ENCODE measurements at places on chromosomes 11 and 22.

GRCh38 chr11:114614127-114614720 is 18.6 kb upstream of the NXPE4 start:
- no peak for DNase-seq

DNA sequence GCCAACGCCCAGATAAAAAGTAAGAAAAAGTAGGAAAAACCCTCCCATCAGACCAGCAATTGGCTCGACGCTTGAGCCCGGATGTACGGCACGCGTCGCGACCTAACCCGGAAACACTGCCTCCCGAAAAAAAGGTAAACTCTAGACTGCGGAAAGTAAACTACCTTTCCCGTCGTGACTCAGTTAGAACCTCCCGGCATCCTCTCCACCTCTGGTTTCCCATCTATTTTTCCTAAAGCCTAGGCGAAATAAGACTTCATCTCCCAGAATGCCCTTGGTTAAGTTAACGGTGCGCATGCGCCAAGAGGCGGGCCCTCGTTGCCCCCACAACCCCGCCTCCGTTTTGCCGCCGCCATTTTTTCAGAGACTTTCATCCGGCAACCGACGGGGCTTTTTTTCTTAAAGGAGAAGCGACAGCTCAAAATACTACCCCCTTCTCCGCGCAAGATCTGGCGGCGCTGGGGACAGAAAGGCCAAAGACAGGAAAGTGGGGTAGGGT is 678 bp upstream of the ZFP91 start:
- peak; percentile 95 for DNase-seq

GRCh38 chr11:87275176-87275575 is 237.4 kb downstream of the TMEM135 start:
- DNase-seq, result no peak

DNA sequence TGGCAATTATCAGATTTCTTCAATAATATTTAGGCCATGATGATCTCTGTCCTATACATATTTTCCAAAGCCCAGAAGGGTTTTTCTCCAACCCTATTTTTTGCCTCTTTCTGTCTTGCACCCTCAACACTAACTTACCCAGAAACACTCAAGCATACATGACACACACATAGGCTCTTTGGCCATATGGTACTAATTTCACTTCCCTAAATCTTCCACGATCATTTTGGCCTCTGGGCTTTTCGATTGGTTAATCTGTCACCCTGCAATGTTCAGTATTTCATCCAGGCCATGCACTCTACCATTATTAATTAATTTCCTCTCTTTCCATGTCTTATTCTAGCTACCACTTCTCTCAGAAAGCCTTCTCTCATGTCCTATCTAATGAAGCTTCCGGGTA is 59.8 kb downstream of the LUZP2 start:
- DNase-seq, result no peak

GRCh38 chr11:19576903-19577302 is 135.7 kb upstream of the NAV2 start:
- no peak for DNase-seq

GRCh38 chr11:15489281-15489680 is 374.6 kb downstream of the INSC start:
- no peak for DNase-seq

GRCh38 chr11:134819041-134819440 is 407.0 kb upstream of the B3GAT1 start:
- no peak for DNase-seq

DNA sequence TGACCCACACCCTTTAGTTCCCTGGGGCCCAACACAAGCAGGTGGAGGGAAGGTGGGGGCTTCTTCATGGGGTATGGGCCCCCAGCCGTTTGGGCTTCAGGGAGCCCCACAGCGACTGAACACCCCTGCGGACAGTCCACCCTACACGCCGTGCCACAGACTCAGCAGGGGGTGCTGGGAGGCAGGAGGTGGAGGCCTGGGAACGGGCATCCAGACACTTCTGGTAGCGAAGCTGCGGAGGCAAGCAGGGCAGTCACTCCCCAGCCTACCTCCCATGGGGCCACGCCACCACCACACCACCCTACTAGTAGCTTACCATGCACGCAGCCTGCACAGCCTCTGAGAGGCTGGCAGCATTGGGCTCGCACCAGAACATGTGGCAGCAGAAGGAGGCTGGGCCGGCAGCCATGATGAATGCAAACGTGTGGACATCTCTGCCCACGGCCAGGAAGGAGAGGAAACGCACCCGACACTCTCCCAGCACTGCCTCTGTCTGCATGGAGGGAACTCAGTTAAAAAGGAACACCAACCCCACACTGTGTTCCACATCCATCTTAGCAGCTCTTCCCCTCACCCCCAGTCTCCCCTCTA is 5.3 kb downstream of the SMPD1 start:
- no peak for DNase-seq

DNA sequence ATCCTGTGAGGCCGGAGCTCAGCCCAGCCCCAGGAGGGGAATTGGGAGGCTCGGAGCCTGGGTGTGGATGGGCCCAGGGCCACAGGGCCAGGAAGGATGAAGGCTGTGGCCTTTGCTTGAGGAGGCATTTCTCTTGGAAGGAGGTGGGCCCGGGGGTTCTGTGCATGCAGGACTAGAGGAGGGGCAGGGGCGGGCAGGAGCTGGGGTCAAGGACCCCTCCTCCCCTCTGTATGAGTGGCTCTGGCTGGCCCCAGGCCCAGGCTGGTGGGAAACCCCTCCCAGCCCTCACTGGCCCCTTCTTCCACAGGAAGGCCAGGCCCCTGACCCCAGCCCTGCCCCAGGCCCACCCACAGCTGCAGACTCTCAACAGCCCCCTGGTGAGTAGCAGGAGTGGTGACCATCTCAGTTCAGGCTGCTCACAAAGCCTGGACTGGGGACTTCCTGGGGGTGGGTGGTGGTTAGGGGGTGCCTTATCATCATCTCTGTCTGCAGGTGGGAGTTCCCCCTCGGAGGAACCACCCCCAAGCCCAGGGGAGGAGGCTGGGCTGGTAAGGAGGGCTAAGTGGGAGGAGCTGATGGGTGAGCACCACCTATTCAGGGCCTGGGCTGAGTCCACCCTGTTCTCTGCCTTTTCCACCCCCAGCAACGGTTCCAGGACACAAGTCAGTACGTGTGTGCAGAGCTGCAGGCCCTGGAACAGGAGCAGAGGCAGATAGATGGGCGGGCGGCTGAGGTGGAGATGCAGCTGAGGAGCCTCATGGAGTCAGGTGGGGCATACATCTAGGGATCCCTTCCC is 6.0 kb downstream of the KCNK7 start:
- peak; percentile 72 for DNase-seq

DNA sequence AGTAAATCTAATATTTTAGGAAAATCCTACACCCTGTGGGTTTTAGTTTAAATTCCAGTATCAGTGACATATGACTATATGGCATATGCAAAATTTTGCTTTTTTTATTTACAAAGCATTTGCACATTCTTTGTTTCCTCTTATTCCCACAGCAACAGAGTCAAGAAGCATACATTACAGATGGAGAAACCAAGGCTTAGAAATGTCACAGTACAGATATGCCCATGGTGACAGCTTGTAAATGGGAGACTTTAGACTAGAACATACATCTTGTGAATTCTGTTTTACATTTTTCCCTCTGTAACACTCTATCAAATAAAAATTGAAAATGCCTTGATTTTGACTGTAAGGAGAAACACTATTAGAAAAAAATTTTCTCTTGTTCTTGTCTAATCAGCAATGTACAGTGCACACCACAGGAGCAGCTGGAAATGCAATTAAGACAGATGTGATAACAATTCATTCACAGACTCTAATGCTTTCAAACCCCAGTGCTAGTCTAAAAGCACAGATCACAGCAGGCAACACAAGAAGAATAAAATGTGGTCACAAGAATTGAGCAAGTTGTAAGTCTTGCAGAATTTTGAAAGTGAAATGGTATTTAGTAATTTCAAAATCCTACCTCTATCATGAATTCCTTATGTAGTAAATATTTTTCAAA is 375.9 kb downstream of the LUZP2 start:
- DNase-seq, result no peak

DNA sequence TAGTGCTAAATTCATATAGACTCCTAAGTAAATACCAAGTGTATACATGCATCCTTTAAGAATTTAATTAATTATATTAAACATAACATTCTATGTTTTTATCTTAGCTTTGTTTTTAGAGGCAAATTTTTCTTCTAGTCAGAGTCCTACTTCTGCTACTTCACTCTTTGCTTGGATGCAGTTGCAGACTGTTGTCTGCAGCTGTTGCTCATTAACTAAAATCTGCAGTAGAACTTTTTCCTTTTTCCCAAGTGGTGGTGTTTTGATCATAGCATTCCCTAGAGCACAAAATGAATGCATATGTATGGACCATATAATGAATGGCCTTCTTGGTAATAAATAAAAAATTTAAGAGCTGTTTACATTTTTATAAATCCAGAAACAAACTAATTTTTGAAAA is 198.3 kb downstream of the CASP12 start:
- DNase-seq, result no peak

DNA sequence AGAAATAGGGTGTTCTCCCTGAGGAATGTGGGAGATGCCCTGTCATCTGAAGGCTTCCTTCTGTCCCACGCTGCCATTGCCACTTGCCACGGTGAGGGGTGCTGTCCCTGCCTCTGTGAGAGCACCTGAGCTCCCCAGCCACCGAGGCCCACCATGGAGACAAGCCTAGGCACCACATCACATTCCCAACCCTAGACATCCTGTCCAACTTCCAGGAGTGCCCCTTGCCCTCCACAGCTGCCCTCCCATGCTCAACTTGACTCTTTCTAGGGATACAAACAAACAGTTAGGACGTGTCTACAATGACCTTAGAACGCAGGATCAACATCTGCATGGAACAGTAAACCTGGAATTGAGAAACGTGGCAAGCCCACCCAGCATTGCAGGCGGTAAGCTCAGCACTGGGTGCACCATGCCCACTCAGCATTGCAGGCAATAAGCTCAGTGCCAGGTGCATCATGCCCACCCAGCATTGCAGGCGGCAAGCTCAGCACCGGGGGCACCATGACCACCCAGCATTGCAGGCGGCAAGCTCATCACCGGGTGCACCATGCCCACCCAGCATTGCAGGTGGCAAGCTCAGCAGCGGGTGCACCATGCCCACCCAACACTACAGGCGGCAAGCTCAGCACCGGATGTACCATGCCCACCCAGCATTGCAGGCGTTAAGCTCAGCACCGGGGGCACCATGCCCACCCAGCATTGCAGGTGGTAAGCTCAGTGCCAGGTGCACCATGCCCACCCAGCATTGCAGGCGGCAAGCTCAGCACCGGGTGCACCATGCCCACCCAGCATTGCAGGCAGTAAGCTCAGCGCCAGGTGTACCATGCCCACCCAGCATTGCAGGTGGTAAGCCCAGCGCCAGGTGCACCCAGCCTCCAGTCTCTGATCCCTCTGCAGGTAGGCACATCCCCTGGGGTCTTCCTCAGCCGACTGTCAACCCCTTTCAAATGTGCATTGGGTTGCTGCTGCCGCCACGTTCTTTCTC is 1463.9 kb downstream of the TBC1D22A start:
- no peak for DNase-seq

DNA sequence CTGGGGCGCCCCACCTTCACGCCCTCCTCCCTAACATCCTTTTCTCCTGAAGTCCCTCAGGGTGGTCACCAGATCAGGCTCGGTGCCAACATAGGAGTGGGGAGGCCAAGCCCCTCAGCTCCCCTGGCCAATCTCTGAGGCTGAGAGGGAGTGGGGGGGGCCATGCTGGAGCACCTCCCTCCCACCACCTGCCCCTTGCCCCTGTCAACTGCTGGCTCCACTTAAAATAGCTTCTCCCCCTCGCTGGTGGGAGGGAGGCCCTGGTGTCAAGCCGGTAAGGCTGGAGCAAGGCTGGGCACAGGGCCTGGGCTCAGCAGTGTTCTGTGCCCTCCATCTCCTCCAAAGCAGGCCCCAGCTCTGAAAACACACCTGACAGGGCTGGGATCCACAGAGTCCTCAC is 4.9 kb downstream of the PLXNB2 start:
- no peak for DNase-seq

DNA sequence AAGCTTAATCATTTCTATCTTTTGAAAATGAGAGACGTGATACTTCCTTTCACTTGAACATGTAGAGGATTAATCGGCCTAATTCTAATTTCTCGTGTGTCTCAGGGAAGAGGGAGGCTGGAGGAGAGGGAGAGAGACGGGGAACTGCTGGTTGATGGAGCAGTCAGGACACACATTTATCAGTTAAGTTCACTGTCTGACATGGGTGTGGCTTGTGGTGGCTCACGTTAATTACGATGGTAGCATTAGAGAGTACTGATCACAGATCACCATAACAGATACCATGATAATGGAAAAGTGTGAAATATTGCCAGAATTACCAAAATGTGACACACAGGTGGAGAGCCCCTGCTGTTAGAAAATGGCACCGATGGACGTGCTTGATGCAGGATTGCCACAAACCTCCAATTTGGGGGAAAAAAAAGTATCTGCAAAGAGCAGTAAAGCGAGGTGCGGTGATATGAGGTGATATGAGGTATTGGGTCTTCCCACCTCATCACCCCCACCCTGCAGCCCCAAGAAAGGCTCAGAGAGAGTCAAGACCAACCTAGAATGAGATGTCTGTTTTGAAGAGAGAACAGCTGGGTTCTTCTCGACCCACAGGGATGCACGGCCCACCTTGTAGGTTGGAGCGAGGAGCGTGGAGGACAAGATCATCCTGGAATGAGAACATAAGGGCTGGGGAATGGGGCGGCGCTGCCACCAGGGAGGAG is 19.7 kb downstream of the ZBED4 start:
- no peak for DNase-seq

GRCh38 chr11:17801166-17801565 is 66.6 kb downstream of the KCNC1 start:
- DNase-seq, result no peak

- DNase-seq, result peak; percentile 80
Observed at GRCh38 chr22:21025266-21025665, 7.1 kb downstream of the SLC7A4 start.

Measured in activated CD8-positive, alpha-beta memory T cell treated with anti-CD3 and anti-CD28 coated beads, Interleukin-2, amount 10 ng/mL, durations not matched to agents 7 days and 5 days (primary cell).